Motor neuron (in vitro differentiated cells): ENCODE measurements at places on chromosomes 5 and 9.

DNA sequence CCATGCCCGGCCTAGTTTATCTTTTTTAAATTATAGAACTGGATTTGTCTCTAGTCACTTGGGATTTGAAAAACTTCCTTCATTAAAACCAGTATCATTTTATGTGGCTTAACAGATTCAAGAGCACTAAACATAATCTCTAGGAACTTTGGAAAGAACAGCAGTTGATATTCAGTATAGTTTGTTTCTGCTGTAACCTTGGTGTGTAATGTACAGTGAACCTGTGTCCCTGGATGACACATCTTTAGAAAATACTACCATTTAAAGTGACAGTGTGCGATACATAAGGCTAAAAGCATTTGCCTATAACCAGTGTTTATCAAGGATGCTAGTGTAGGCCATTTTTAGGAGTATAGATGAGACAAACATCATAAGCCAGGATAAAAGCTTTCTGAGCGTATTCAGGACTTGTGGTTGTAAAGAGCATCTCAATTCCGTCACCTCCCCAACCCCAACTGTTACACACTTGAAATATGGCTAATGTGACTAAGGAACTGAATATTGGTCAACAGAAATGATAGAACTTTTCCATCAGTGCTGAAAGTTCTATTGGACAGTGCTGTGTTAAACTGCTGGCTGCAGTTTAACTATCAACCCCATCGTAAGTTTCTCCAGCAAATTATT is 4.4 kb downstream of the SNX18 start:
- ATAC-seq: no peak

DNA sequence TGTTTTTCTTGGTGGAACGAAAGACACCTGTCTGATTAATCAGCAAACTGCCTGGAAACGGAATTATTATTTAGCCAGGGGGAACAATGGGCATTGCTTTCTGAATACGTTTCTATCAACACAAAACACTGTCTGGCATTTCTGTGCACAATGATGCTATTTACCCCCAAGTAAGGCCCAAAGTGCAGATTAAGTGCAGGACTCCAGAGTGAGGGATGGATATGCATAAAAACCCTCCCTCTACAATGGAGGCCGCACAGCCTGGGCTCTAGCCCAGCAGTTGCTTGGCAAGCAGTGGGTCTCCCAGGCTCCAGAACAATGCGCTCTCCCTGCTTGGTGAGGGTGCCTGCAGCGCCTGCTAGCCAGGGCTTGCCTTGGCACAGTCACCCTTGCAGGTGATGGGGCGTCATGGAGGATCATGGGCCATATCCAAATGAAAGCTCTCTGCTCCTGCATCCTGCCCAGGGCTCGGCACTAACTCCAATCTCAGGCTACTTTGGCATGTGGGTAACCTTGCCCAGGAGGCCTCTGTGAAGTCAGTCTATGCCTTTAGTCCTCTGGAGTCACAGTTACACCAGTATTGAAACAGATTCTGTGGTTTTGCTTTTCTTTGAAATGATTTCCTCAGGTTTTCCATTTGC is 11.5 kb upstream of the SPATA24 start:
- peak; percentile 43 for ATAC-seq

GRCh38 chr5:176528761-176529115 is 8.5 kb downstream of the RNF44 start:
- no peak for ATAC-seq

DNA sequence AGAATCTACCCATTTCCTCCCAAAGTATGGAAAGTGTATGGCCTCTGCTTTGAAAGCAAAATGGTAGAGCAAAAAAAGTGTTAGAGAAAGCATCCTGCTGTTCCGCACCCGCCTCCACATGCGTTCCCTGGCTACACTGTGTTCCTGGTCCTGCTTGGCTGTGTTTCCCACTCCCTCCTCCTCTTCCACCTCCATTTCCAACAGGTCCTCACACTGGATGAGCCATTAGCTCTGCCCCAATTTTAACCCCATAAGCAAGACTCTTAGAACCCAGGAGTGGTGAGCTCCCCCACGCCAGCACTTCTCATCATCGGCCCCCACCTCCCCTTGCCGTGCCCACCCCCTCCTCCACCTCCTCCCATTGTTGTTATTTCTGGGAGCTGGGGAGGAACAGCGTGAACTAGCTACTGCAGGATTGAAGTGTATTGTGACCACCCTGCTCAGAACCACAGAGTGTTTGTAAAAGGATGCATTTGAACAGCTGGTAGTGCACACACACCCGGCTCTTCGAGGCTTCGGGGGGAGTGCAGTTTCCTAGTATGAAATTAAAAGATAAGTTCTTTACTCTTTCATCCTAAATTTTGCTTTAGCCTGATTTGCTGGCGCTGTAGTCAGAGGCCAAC is 120.0 kb downstream of the PDZD2 start:
- no peak for ATAC-seq

DNA sequence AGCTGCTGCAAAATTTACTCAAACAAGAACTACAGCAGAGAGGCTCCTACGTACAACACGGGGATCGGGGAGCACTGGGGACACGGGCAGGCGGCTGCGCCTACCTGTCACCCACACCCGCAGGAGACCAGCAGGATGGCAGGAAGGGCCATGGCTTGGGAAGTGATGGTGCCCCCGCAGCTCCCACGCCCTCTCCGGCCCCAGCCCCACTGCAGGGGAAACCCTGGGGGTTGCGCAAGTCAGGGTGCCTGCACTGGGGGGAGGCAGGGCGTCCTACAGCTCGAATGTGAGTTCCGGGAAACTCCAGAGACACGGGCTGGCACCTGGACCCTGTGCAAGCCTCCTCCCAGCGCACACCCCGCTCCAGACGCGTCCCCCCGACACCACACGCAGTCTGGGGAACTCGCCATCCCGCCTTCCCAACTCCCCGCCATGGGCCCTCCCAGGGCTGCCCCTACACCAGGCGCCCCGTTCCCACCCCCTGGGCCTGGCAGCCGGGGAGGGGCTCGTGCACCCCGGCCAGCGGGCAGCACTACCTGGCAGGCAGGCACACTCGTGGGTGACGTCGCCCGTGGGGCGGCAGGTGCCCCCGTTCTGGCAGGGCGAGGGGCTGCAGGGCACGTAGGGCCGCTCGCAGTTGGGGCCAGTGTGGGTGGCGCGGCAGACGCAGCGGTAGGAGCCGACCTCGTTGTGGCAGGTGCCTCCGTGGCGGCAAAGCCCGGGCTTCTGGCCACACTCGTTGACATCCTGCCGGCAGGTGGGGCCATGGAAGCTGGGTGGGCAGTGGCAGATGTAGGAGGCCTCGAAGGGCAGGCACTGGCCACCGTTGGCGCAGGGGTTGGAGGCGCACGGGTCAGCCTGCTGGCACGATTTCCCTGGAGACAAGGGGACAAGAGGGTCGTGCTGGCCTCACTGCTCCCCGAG is 23.3 kb downstream of the NOTCH1 start:
- no peak for ATAC-seq

GRCh38 chr9:95096381-95096780 is 221.1 kb downstream of the FANCC start:
- ATAC-seq: no peak

DNA sequence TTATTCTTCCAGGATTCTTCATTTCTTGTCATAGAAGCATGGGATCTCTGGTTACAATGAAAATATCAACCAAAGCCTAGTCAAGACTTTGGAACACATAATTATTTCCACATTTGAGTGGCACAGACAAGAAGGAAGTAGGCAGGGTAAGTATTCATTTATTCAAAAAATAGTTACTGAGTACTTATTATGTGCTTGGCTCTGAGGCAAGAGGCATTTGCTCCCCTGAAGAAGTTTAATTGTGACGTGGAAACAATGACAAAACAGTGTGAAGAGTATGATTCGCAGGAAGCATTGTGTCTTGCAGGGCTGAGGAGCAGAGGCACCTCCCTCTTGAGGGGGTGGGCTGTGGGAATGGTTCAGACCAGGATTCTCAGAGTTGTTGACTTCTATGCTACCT is 45.0 kb upstream of the TNFSF15 start:
- ATAC-seq: peak; percentile 59

GRCh38 chr5:78699552-78700153 is 51.1 kb upstream of the LHFPL2 start:
- ATAC-seq: peak; percentile 92

GRCh38 chr9:83937861-83938455 is 16.7 kb upstream of the KIF27 start:
- peak; percentile 46 for ATAC-seq

GRCh38 chr5:150116667-150117400 is 30.5 kb upstream of the CSF1R start:
- no peak for ATAC-seq

DNA sequence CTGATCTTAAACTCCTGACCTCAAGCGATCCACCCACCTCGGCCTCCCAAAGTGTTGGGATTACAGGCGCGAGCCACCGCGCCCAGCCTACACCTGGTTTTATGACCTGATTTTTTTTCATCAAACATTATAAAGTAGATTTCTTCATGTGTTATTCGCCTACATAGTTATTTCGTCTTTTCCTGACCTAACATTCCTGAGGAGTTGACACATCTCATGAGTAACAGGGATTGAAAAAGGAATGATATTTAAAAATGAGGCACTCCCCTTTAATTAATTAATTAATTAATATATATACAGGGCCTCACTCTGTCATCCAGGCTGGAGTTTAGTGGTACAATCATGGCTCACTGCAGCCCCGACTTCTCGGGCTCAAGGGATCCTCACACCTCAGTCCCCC is 20.2 kb upstream of the MTMR12 start:
- ATAC-seq: no peak

- no peak for ATAC-seq
These were observed 15.1 kb downstream of the IRF1 start for GRCh38 chr5:132475497-132475882.

GRCh38 chr5:170638454-170639220 is 134.8 kb downstream of the KCNIP1 start:
- peak; percentile 85 for ATAC-seq

DNA sequence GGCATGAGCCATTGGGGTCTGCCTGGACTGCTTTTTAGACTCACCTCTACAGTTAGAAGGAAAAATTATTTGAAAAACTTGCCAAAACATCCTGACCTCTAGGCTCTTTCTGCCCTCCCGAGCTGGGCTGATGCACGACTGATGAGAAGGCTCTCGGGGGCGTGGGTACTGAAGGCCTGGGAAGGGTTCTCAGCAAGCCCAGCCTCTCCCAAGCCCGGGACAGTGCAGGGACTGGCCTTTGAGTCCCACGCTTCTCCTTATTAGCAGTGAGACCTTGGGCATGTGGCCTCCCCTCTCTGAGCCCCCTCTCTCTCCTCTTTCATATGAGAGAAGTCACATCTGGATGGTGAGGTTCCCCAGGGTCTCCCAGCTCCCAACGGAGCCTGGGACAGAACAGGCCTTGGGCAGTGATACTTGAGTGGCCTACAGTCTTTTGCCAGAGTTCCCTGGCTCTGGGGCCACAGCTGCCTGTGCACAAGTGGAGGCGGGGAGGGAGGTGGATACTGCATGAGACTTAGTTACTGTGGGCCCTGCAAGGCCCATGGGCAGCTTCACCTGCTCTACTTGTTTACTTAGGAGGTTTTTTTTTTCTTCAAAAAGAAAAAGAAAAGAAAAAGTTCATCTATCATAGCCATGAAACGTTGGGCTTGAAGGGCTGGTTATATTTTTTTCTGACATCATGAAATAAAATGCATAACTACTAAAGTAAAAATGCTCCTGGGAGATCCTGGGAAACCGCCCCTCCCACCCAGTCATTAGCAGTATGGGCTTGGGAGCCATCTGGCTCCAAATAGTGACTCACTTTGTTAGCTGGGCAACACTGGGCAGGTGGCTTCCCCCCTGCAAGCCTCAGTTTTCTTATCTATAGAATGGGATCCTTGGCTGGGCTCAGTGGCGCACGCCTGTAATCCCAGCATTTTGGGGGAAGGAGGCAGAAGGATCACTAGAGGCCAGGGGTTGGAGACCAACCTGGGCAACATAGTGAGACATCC is 139.4 kb downstream of the GAPVD1 start:
- ATAC-seq: peak; percentile 86

DNA sequence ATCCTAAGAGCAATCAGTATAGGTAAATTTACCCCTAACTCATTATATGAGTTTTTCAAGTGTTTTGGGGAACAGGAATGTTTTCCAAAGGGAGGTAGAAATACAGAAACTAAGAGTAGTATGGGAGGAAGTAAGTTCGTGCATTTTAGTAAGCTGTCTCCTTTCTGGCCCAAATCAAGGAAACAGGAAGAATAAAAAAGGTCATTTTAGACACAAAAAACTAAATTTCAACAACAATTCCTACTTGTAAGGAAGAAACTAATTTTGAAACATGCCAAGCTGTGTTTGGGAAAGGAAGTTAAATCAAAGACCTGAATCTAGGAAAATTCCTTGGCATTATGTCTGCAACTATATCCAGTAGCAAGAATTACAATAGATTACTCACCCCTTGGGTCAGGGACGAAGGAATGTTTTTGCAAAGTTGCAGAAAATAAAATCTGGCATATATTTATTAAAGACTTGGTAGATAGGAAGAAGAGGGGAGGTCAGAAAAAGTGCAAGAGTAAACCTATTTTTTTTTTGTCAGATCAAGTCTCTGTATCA is 6.5 kb upstream of the RPS6 start:
- no peak for ATAC-seq

GRCh38 chr9:100911273-100911672 is 117.3 kb upstream of the PLPPR1 start:
- ATAC-seq: no peak

GRCh38 chr5:20498102-20498501 is 510.1 kb upstream of the CDH18 start:
- ATAC-seq: no peak

GRCh38 chr5:1910081-1910760 is 27.5 kb upstream of the IRX4 start:
- no peak for ATAC-seq

- ATAC-seq: no peak
These were observed 86.6 kb downstream of the ACER2 start for GRCh38 chr9:19495186-19496028.

- ATAC-seq: no peak
These were observed 39.6 kb downstream of the RGS3 start for GRCh38 chr9:113503131-113503541.

GRCh38 chr9:96441798-96442445 is 8.0 kb upstream of the HABP4 start:
- no peak for ATAC-seq

GRCh38 chr5:23012842-23013241 is 159.7 kb upstream of the CDH12 start:
- no peak for ATAC-seq

- peak; percentile 46 for ATAC-seq
These were observed 27.9 kb downstream of the USP20 start for GRCh38 chr9:129863059-129863690.

GRCh38 chr9:13269589-13270452 is 9.7 kb downstream of the MPDZ start:
- no peak for ATAC-seq

- no peak for ATAC-seq
These were observed 62.3 kb downstream of the NSUN2 start for GRCh38 chr5:6570530-6570929.

GRCh38 chr9:33167972-33168461 is 881 bp upstream of the B4GALT1 start:
- ATAC-seq: peak; percentile 0

- no peak for ATAC-seq
These were observed 126.3 kb downstream of the ATPSCKMT start for GRCh38 chr5:10123254-10123989.

GRCh38 chr5:33281431-33281843 is 159.3 kb upstream of the TARS1 start:
- ATAC-seq: no peak

GRCh38 chr5:58687079-58687478 is 104.2 kb downstream of the RAB3C start:
- ATAC-seq: no peak

- no peak for ATAC-seq
These were observed 11.5 kb upstream of the SSBP2 start for GRCh38 chr5:81762401-81762800.

GRCh38 chr5:102450313-102450990 is 48.3 kb downstream of the SLCO6A1 start:
- ATAC-seq: peak; percentile 61

- ATAC-seq: peak; percentile 89
These were observed 29.5 kb upstream of the LHFPL2 start for GRCh38 chr5:78677777-78678668.
